ENCODE measurements at places on chromosomes 7 and 10.

DNA sequence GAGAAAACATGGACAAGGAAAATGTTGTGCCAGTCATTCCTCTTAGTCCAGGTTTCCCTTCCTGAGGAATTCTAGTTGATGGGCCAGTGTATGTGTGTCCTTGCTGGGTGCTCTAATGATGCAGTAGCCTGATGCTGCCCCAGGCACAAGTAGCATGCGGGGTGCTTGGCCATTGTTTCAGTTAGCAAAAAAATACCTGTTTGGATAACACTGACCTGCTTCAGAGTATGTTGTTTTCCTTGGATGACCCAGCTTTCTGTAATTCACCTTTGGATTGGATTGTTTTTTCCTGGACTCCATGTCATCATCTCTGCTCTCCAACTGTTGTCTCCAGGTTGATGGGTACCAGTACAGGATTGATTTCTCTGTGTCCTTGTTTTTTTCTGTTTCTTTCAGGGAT, 169.2 kb downstream of the SND1 start:
- no peak for DNase-seq

DNA sequence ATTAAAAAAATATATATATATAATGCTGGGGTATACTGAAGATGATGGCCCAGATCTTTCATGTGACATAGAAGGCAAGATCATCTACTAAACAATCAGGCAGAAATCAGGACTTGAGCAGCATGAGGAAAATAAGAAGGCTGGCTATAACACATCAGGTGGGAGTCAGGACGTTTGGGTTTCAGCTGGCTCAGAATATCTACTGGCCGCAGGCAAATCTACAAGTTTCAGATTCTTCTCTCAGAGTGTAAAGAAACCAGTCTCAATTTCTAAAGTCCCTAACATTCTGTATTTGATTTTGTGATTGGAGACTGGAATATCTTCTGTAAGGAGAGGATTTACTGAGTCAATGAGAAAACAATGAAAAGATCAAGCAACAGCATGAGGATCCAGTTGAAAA, 37.7 kb upstream of the FAM3C start:
- DNase-seq: no peak

DNA sequence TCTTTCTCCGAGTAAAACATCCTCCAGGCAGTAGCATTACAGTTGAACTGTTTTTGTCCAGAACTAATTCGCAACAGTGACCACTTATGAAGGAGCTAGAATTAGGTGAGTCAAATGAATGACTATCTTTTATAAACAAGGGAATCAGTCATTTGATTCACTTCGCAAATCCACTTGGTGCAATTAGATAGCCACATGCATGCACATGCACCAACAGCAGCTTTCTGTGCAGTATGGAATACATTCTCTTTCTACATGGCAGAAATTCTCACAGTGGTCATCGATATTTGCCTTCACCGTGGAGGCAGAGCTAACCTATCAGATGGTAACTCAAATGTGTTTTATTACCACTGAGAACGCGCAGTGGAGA, 118.8 kb downstream of the CDK6 start:
- DNase-seq: no peak

- no peak for DNase-seq
Measured at GRCh38 chr7:67619175-67619574, 622.5 kb downstream of the TYW1 start.
